ENCODE measurements at places on chromosomes 16 and 17.
A peak's percentile ranks its signal among the peaks of the same experiment; 100 is the strongest.

GRCh38 chr17:74149597-74150427 lies 53.7 kb upstream of the RPL38 start:
- DNase-seq = no peak

DNA sequence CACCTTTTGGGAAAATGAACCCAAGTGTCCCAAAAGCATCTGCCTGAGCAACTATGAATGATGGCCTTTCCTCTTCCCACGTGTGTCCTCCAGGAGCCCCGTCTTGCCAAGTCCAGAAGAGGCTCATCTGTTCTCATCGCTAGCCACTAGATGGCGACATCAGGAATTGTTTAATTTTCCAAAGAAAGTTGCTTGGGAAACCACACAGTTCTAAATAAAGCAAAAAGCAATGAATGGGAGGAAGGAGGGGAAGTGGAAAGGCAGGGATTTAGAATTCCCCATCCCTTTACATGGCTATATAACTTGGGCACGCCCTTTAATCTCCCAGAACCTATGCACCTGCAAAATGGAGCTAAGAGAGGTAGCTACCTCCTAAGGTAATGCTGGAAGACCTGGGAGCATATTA lies 9.0 kb upstream of the CDH5 start:
- DNase-seq = no peak

GRCh38 chr17:51087072-51087757 lies 33.5 kb downstream of the SPAG9 start:
- DNase-seq = no peak

DNA sequence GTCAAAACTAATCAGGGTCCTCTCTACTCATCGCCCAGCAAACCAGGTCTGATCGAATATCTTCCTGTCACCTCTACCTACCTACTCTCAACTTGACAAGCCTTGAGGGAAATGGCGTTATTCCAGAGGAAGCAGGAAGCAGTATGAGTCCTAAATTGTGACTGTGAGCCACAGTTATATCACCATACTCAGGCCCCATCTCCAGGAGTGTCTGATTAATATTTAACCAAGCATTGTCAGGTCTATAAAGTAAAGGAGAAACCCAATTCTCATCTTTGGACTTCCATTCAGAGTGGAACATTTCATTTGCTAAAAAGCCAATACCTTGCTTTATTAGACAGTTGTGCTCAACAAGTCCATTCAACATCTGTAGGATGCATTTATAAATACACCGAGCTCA lies 17.8 kb upstream of the CLEC3A start:
- DNase-seq = no peak

GRCh38 chr16:79071424-79071823 lies 529.1 kb downstream of the MAF start:
- DNase-seq = no peak

GRCh38 chr17:60933739-60934138 lies 256.1 kb downstream of the BCAS3 start:
- DNase-seq = no peak

GRCh38 chr16:9528511-9529079 lies 437.2 kb downstream of the HAPSTR1 start:
- DNase-seq = no peak

GRCh38 chr17:78421534-78422266 lies 43.3 kb downstream of the PGS1 start:
- DNase-seq = peak; percentile 61

DNA sequence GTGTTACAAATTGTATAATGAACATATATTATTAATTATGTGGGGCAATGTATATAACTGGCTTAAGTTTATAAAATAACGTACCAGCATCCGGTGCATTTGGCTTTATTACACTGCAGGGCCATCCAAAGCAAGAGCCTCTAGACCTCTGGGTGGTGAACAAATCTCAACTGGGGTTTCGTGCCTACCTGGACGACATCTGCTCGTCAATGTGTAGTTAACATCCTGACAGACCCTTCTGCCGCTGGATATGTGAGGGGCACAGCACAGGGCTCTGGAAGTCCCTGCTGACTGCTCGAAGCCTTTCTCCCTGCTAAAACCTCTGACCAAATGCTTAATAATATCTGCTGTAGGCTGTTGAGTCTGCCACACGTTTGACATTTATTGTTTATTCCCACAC lies 2.3 kb downstream of the TMEM186 start:
- no peak for DNase-seq

GRCh38 chr16:89002851-89003830 lies 26.1 kb upstream of the CBFA2T3 start:
- no peak for DNase-seq

All from stimulated activated CD4-positive, alpha-beta T cell treated with anti-CD3 and anti-CD28 coated beads, Interleukin-1b, Interleukin-23, amount 100 ng/mL, for 1 hour (primary cell).